Left hindlimb (tissue), 1 donor: ENCODE measurements at places on chromosomes 11 and 22.

- DNase-seq = no peak
Observed at GRCh38 chr22:47194476-47195155, 432.2 kb downstream of the TBC1D22A start.

DNA sequence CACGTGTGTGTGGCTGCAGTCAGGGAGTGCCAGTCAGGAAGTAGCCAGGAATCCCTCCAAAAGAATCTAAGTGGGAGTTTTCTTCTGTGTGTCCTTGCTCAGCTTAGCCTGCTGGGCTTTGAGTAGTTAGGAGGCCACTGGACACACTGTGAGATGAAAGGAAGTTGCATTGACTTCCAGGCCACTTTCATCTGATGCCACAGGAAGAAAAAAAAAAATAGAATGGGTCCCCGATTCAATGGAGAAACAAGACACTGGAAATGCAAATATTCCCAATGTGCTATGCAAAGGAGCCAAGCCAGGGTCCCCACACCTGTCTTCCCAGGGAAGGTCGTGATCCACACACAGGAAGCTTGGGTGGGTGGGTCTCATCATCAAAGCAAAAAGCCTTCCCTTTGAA lies 95.6 kb upstream of the E2F8 start:
- no peak for DNase-seq

- no peak for DNase-seq
Observed at GRCh38 chr11:10515418-10515817, 25.6 kb downstream of the RNF141 start.

GRCh38 chr22:48785792-48786678 lies 1041.6 kb downstream of the BRD1 start:
- DNase-seq = no peak

DNA sequence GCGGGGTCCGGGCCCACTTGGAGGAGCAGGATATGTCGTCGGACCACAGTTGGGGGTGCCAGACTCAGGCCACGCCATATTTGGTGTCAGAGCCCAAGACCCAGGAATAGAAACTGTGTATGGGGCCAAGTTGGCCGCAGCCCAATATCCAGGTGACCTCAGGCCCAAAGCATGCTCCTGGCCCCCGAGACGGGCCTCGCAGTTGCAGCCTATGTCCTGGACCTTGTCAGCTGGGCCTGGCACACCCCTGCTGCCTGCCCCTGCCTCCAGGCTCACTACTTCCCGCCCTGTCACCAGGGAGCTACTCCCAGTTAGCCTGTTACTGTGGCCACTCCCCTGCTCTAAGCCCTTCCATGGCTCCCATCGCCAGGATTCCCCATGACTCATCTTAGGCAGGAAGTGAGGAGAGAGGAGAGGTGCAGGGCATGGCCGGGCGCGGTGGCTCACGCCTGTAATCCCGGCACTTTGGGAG lies 23.1 kb downstream of the A4GALT start:
- peak; percentile 84 for DNase-seq

GRCh38 chr11:62652161-62653006 lies 718 bp downstream of the INTS5 start:
- DNase-seq = no peak

- no peak for DNase-seq
Observed at GRCh38 chr11:70705930-70706329, 307.6 kb downstream of the CTTN start.

DNA sequence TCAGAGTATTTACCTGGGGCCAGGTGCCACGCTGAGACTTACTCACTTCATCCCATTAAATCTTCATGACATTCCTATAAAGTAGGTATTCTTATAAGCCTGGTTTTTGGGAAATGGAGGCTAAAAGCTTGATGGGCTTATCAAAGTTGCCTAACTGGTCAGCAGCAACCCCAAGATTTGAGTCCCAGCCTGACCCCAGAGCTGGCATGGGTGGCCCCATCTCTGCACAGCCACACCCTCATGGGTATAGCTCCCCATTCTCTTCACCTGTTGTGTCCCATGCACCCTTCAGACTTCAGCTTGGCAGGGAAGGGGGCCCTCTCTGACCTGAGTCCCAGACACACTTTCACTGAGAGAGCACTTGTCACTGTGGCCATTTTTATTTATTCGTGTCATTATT lies 37.4 kb upstream of the TP53I11 start:
- DNase-seq = no peak

DNA sequence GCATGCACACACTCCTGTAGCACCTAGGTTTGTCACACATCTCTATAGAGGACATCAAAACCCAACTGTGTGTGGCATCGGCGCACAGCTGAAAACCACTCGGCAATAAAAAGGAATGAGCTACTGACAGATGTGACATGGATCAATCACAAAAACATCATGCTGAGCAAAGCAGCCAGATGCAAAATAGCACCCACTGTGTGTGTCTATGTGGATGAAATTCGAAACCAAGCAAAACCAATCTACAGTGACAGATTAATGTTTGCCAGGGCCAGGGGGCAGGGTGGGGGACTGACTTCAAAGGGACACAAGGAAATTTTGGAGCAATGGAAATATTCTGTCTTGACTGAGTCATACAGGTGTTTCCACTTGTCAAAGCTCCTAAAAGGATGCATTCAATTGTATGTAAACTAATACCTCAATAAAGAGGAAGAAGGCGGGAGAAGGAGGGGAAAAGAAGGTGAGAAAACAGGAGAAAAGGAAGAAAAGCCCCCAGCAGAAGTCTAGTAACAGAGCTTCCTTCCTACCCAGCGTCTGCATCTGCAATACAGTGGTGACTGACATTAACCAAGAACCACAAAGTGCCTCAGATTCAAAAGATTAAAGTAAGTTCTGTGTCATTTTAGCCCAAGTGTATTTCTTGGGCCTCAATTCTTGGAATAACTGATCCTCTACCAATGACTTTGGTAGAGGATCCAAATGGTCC lies 49.8 kb downstream of the PACSIN2 start:
- DNase-seq = no peak

- DNase-seq = no peak
Observed at GRCh38 chr11:71998649-71999310, at the start of gene IL18BP. Gene IL18BP (plus strand): TSS chr11:71998909. CDS start chr11:71999985, 1,076 bp downstream.
